Activated T-helper 1 cell treated with anti-CD3 and anti-CD28 coated beads, Interleukin-12 subunit alpha, Interleukin-12 subunit beta, Interleukin-2, Interleukin-4 antibody, amounts not matched to agents 30 ng/mL and 10 ng/mL and 1 ng/mL, durations not matched to agents 14 hours and 24 hours and 36 hours (primary cell): ENCODE measurements at places on chromosomes 3 and 15. TPM values are rescaled to one million over a fixed set of nuclear protein-coding genes. Genes with fewer than 3 reads are reported as not detected.

The GREM1 gene
- total RNA-seq, result not detected in 2 replicates

The CCDC66 gene
- 37.7 and 40.4 TPM in 2 replicates for total RNA-seq

DNA sequence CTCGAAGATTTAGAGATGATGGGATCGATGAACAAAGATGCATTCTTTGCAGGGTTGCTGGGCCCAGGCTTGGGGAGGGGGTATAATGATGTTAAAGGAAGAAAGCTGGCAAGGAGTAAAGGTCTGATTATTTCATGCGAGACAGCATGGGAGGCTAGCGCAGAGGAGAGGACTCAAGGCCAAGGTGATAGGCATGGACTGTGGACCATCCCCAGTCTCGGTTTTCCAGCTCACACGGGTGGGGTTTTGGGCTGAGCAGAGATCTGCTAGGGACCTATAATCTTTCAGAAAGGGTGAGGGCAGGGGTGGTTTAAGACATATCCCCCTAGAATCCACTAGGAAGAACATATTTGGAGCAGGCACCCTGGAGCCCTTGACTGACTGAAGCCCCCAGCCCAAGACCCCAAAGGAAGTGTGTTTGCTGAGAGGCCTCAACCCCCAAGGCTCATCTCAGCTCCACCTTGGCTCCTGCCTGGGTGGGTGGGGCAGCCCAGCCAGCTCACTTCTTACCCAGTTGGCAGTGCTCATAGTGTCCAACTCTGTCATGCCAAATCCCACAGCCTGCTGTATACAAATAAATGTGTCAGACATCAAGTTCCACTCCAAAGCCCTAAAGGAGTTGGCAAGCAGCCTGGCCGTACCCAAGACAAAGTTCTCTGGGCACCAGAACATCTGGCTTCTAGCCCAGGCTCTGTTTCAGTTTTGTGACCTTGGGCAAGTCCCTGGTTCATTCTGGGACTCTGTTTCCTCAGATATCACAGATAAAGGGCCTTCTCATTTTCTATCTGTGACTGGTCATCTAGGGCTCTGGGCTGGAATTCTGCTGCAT, 17.9 kb downstream of the ACSBG1 start:
- H3K4me3 ChIP-seq, result no peak overlapping the region
- no peak overlapping the region for H3K27ac ChIP-seq
- H3K36me3 ChIP-seq, result no peaks in the 10 kb centered on the region
- peaks cover 9% of the 10 kb centered on the region for H3K27me3 ChIP-seq

DNA sequence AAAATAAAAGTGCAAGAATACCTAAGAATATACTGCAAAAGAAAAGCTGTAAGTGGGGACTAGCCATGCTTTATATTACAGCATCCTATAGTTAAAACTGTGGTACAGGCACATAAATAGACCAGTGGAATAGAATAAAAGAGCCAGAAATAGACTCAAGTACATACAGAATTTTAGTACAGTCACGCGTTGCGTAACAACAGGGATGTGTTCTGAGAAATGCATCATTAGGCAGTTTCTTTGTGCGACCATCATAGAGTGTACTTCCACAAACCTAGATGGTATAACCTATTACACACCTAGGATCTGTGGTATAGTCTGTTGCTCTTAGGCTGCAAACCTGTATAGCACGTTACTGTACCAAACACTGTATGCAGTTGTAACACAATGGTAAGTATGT, 61.8 kb downstream of the PCCB start:
- H3K27ac ChIP-seq, result no peak overlapping the region
- no peaks in the 10 kb centered on the region for H3K27me3 ChIP-seq
- DNase-seq, result no peak
- H3K36me3 ChIP-seq, result peaks cover 11% of the 10 kb centered on the region
- H3K4me1 ChIP-seq, result no peaks in the 10 kb centered on the region

DNA sequence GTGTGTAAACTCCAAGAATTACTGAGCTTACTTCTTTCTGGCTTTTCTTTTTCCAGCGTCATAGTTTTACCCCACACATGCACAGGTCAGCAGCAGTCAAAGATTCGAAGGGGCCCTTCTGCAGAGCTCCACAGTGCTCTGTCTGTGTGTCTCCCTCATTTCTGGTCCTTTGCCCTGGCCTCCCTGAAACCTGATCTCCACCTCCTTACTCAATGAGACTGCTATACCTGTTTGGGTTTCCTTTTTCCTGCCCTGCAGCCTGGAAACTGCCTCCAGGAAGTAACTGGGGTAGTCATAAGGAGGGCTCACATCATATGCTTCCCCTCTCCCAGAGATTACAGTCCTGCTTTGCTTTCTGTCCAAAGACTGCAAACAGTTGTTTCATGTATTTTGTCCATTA, 82.8 kb upstream of the TNIK start:
- no peaks in the 10 kb centered on the region for H3K4me1 ChIP-seq
- H3K27ac ChIP-seq, result no peak overlapping the region
- H3K4me3 ChIP-seq, result no peak overlapping the region
- H3K27me3 ChIP-seq, result no peaks in the 10 kb centered on the region
- no peak for DNase-seq
- peaks cover 2% of the 10 kb centered on the region for H3K36me3 ChIP-seq

GRCh38 chr3:185961675-185962232, 23.9 kb upstream of the TRA2B start:
- H3K36me3 ChIP-seq, result peaks cover 2% of the 10 kb centered on the region
- H3K27ac ChIP-seq, result no peak overlapping the region
- no peaks in the 10 kb centered on the region for H3K4me1 ChIP-seq

DNA sequence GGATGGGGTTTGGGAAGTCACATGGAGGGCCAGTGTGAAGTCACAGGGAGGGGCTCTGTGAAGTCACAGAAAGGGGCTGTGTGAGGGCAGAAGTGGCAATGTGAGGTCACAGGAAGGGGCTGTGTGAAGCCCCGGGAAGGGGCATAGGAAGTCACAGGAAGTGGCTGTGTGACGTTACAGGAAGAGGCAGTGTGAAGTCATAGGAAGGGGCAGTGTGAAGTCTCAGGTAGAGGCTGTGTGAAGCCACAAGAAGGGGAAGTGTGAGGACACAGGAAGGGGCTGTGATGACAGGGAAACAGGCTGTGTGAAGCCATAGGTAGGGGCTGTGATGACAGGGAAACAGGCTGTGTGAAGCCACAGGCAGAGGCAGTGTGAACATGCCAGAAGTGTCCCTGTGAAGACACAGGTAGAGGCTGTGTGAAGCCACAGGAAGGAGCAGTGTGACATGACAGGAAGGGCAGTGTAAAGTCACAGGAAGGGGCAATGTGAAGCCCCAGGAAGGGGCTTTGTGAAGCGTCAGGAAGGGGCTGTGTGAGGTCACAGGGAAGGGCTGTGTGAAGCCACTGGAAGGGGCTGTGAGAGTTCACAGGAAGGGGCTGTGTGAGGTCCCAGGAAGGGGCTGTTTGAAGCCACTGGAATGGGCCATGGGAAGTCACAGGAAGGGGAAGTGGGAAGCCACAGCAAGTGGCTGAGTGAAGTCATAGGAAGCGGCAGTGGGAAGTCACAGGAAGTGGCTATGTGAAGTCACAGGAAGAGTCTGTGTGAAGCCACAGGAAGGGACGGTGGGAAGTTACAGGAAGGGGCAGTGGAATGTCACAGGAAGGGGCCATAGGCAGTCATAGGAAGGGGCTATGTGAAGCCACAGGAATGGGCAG, 37.1 kb downstream of the GASK1A start:
- no peak overlapping the region for H3K4me3 ChIP-seq
- DNase-seq, result no peak
- no peaks in the 10 kb centered on the region for H3K27me3 ChIP-seq
- no peak overlapping the region for H3K27ac ChIP-seq
- peaks cover 2% of the 10 kb centered on the region for H3K4me1 ChIP-seq

DNA sequence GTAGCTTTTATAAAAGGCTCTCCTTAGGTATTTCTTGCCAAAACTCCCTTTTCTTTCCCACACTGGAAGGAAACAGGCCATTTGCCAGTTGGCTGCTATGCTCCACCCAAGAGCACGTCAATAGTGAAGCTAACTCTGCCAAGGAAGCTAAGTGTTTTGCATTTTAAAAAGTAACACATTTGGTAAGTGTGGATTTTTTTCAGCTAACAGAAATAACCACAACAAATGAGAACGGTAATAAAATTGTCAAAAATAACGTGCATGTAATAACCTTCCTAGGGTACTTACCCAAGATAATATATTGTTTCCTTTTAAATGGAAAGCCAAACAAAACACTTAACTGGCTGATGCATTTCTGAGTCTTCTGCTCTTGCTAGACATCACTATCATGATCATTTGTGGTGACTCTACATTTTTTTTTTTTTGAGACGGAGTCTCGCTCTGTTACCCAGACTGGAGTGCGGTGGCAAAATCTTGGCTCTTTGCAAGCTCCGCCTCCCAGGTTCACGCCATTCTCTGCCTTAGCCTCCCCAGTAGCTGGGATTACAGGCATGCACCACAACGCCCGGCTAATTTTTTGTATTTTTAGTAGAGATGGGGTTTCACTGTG, 4.6 kb downstream of the DPP8 start:
- H3K4me1 ChIP-seq, result peaks cover 40% of the 10 kb centered on the region
- H3K4me3 ChIP-seq, result no peak overlapping the region
- H3K36me3 ChIP-seq, result peaks cover 22% of the 10 kb centered on the region
- no peak overlapping the region for H3K27ac ChIP-seq
- H3K27me3 ChIP-seq, result no peaks in the 10 kb centered on the region

DNA sequence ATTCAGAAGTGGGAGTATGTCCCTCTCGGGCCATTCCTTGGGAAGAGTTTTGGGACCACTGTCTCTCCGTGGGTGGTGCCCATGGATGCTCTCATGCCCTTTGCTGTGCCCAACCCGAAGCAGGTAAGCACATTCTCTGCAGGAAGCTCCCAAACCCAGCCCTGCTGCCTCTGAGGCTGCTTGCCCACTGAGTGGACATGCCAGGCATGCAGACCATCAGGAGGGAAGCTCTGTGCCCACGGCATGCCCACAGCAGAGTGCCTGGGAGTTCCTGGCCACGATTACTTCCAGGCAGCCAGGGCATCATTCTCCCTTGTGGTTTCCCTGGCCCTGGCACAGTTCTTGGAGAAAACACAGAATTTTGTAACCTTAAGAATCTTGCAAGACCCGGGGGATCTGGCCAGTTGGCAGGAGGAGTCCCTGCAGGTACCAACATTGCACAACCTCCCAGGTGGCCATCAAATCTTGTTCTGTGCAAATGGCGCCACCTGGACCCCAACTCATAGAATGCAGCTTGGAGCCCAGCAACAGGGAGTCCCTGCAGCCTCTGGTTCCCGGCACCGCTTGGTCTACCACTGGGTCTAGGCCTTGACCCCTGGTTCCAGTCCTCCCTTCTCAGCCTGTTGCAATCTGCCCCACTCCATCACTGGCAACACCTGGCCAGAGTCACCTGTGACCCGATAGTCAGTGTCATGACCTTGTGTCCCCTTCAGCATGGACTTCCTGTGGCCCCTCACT, 20.4 kb downstream of the FAH start:
- peaks cover 5% of the 10 kb centered on the region for H3K4me1 ChIP-seq
- H3K36me3 ChIP-seq, result peaks cover 34% of the 10 kb centered on the region
- no peak overlapping the region for H3K4me3 ChIP-seq
- no peak overlapping the region for H3K27ac ChIP-seq

GRCh38 chr15:74196175-74196574, 6.4 kb downstream of the STRA6 start:
- no peaks in the 10 kb centered on the region for H3K4me1 ChIP-seq
- H3K36me3 ChIP-seq, result no peaks in the 10 kb centered on the region
- H3K4me3 ChIP-seq, result no peak overlapping the region
- H3K27me3 ChIP-seq, result no peaks in the 10 kb centered on the region
- H3K27ac ChIP-seq, result no peak overlapping the region

GRCh38 chr15:57356178-57356577, 20.1 kb upstream of the CGNL1 start:
- no peak overlapping the region for H3K27ac ChIP-seq
- no peaks in the 10 kb centered on the region for H3K4me1 ChIP-seq
- no peak for DNase-seq
- H3K27me3 ChIP-seq, result peaks cover 3% of the 10 kb centered on the region
- no peak overlapping the region for H3K4me3 ChIP-seq

DNA sequence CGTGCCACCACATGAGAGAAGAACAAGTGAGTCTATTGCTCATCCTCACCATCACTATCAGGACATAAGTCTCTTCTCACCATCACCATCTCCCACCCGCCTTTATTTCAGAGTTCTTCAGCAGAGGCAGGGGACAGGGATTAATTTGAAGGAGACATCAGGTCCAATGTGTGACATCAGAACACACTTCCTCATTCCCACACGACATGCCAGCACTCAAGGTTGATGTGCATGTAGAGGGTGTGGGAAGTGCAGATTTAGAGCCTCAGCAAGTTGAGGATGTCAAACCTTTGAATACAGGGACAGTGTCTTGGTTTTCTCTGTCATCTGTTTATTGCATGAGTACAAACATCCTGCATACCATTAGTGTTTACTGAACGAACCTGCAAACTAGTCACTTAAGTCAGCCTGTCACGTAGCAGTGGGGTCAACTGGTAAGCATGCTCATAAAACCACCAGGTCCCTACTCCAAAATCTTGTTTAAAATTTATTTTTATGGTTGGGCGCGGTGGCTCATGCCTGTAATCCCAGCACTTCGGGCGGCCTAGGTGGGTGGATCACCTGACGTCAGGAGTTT, 104.4 kb downstream of the MYLK start:
- no peaks in the 10 kb centered on the region for H3K4me1 ChIP-seq
- H3K36me3 ChIP-seq, result no peaks in the 10 kb centered on the region
- H3K4me3 ChIP-seq, result no peak overlapping the region
- peaks cover 8% of the 10 kb centered on the region for H3K27me3 ChIP-seq

DNA sequence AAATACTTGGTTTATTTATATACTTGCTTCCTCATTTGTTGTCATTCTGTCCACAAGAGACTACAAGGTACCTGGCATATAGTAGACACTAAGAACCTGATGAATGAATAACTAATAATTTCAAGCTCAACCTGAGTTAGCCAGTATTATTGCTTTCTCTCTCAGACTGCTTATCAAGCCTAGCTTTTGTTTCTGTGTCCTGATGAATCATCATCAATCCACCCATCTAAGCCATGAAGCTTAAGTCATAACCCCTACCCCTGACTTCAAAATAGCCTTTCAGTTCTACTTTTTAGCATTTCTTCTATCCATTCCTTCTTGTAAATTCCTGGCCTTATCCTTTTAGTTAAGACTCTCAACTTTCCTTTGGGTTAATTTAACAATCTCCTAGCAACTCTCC, 420.8 kb downstream of the EPHA6 start:
- no peak overlapping the region for H3K27ac ChIP-seq
- no peaks in the 10 kb centered on the region for H3K36me3 ChIP-seq
- H3K4me3 ChIP-seq, result no peak overlapping the region
- no peaks in the 10 kb centered on the region for H3K4me1 ChIP-seq
- DNase-seq, result no peak
